ENCODE measurements at places on chromosomes 12 and 14.
A peak's percentile ranks its signal among the peaks of the same experiment; 100 is the strongest.

GRCh38 chr14:88955455-88955854, 131.0 kb downstream of the TTC8 start:
- DNase-seq = no peak

- DNase-seq = no peak
These were observed 100.9 kb upstream of the C14orf180 start for GRCh38 chr14:104478656-104479055.

- DNase-seq = peak; percentile 68
These were observed 376.0 kb downstream of the C12orf75 start for GRCh38 chr12:105706321-105706972.

DNA sequence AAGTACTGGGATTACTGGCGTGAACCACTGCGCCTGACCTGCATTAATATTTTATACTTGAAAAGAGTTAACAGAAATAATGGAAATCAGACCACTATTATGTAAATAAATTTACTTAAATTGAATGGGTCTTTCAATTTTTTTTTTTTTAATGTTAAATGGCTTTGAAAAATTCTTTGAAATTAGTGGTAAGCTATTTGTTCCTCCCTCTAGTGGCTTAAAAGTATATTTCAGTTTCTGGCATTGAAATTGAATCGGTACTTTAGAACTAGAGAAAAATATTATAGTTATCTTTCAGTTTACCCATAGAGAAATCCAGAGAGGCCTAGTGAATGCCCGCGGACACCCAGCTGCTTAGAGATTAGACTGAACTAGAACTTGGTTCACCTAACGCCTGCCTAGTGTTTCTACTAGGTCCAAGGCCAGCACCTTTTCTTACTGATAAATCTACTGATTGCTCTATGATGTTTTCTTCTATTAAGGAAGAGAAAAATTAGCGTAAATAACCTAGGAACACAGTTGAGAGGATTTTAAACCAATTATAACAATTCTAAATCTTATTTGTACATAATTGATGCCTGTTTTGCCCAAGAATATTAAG, 106.5 kb downstream of the EML1 start:
- DNase-seq = peak; percentile 57

DNA sequence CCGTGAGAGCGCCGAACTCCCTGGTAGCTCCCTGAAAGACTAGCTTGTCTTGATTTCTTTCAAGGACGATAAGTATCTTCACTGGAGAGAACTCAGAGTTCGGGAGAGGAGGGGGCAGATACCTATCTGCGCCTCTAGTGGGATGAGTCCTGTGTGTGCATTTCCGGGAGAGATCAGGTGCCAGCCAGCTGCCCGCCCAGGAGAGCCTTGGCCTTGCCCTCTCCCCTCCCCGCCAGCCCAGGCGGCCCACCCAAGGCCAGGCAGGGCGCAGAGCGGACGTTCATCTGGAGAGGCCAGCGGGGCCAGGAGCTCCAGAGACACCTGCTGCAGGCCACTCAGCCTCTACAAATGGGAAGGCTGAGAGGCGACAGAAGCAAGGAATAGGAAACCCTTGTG, 1.0 kb downstream of the CD9 start:
- no peak for DNase-seq

DNA sequence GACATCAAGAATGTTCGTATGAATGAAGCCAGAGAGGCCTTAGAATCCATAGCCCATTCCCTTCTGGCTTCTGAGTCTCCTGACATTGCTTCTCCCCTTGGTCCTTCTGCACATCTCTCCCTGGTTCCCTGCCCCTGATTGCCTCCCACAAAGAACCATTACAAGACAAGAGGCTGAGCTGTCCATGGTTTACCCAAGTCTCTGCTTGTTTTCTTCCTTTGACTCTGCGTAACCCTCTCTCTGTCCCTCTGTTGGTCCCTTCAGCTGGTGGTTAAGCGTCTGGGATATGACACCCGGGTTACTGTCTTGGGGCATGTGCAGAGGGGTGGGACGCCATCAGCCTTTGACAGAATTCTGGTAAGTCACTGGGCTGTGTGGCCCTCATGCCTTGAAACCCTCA, 15.9 kb downstream of the PFKM start:
- no peak for DNase-seq

DNA sequence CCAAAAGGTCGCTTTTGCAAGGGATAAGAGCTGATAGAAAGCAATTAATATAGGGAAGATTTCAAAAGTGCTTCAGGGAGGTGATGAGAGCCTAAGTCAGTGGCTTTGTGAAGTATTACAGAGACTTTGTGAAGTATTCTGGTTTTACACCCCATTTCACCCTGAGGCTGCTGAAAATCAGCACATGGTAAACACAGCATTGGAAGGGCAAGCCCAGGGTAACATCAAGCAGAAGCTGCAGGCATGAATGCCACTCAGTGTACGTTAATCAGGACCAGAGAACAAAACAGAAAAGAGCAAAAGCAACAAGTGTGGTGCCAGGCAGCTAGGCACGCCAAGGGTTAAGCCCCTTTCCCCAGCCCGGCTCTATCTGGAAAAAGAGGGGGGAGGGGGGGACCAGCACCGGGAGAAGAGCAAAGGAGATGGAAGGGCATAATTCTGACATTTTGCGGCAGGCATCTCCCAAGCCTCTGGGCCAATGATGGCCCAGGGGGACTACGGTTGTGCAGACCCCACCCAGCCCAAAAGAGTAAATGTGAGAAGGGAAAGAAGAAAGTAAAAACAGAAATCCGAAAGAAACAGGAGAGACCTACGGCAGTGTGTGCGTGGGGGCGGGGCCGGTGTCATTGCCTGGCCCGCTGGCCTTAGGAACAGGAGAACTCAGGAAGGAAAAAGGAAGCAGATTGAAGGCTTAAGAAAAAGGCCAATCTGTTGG, 58.9 kb downstream of the DHRS2 start:
- DNase-seq = peak; percentile 3

DNA sequence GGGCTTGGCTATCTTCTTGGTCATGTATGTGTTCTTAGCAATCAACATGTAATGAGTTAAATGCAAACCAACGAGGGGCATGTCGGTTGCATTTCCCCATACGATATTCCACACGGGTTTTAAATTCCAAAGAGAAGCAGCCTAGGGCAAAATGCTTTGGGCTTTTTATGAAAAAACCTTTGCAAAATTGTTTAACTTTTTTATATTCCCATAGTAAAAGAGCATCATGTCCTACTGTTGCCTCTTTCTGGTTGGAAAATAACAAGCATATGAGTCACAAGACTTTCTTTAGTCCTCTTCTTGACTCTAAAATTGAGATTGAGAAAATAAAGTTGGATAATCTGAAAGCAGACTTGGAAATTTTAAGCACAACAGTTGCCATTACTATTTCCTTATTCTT, 3.8 kb upstream of the DIO2 start:
- no peak for DNase-seq

GRCh38 chr12:13044906-13045299, 722 bp downstream of the FAM234B start:
- DNase-seq = peak; percentile 14

- peak; percentile 90 for DNase-seq
These were observed 4.5 kb upstream of the HECTD4 start for GRCh38 chr12:112386726-112387125.

DNA sequence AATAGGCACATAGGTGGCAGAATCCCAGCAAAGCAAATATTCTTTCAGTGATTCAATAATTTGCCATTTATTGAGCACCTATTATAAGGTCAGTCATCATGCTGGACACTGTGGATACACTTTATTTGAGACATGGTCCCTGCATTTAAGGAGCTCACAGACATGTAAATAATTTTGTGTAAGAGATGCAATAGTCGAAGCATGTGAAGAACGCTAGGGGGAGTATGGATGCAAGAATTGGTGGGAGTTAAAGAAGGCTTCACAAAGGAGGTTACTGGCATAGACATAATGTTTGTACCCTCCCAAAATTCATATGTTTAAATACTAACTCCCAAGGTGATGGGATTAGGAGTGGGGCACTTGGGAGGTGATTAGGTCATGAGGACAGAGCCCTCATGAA, 260.6 kb upstream of the GARIN6 start:
- DNase-seq = peak; percentile 28

DNA sequence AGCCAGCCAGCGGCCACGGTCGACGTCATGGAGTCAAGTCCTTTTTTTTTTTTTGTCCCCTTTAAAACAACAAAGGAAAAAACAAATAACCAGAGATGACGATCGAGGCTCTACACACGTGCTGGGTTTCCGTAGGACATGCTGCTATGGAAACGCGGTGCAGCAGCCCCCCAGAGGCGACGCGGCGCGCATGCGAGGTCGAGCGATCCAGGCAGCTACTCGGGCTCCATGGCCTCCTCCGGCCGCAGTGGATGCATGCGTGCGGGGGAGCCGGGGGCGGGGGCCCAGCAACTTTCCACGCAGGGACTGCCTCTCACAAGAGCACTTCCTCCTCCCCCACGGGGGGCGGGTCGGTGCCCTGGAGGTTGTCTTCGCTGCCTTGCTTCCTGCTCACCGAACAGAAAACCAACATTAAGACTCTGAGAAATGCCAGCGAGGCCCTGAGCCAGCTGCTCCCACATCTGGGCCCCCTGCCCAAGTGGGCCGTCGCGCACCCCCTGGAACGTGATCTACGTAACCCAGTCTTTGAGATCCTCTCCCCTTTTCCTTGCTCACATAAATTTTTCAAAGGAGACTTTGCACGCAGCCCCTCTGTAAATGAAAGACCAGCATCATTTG, 30.7 kb downstream of the P2RX4 start:
- DNase-seq = no peak

DNA sequence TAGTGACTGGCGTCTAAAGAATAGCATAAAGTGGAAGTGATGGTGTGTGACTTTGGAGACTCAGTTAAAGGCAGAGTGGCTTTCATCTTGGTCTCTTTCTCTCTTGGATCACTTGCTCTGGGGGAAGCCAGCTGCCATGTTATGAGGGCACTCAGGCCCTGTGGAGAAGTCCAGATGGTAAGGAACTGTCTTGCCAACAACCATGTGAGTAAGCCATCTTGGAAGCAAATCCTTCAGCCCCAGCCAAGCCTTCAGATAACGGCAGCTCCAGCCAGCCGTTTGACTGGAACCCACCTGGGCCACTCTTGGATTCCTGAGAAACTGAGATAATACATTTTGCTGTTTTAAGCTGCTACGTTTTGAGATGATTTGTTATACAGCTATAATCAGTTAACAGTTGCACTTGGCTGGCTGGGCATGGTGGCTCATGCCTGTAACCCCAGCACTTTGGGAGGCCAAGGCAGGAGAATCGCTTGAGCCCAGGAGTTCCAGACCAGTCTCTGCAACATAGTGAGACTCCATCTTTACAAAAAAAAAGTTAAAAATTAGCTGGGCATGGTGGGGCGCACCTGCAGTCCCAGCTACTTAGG, 7.7 kb upstream of the LRRC23 start:
- no peak for DNase-seq

- DNase-seq = peak; percentile 31
These were observed 1009.1 kb upstream of the FLRT2 start for GRCh38 chr14:84520711-84521338.

DNA sequence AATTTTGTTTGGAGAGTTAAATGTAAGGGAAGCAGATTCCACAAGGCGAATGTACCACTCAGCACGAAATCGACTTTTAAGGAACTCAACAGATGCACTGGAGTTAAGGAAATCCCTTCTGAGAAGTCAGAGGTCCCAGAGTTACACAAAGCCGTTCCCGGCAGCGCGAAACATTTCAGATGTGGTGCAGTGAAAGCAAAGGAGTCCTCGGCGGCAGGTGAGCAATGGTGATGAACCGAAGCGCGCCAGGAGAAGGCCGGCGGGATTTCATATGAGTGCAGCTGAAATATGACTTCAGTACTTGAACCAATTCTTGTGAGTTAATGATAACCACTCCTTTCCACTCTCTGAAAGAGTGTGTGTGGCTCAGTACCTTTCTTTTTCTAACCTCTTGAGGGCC, 183.2 kb downstream of the GRIP1 start:
- no peak for DNase-seq

GRCh38 chr14:35286707-35287106, 5.5 kb upstream of the PSMA6 start:
- DNase-seq = no peak

DNA sequence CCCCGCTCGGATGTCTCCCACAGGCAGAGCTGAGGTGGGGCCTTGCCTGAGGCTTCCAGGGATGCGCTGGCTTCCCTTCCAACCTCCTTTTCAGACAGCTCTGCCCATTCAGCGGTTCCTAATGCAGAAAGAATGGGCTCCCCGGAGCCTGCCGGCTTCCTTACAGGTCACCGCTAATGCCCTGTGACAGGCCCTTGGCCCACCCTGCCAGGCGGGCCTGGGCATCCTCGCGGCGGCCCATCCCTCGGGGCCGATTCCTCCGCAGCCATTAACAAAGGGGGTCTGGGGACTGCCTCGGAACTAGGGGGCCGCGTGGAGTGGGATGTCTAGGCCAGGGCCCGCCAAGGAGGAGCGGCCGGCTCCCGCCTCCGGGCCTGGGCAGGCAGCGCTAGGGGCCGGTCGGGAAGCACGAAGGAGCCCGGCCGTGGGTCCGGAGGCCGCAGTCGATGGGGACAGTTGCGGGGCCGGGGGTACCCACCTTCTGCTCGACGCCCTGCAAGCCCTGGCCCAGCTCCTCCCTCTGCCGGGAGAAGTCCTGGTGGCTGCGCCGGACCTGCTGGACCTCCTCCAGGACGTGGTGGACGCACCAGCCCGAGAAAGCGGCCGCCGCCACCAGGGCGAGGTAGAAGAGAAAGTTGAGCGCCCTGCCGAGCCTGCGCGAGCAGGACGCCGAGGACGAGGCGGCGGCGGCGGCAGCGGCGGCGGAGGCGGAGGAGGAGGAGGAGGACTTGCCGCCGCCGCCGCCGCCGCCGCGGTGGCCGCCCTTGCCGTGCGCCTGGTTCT, 738 bp downstream of the CKAP4 start:
- peak; percentile 77 for DNase-seq

GRCh38 chr14:65805113-65805473, 392.6 kb downstream of the FUT8 start:
- no peak for DNase-seq

GRCh38 chr12:113831016-113831415, 135.1 kb downstream of the RBM19 start:
- peak; percentile 29 for DNase-seq

- no peak for DNase-seq
These were observed 10.8 kb downstream of the KCNK10 start for GRCh38 chr14:88312257-88312656.

- DNase-seq = peak; percentile 74
These were observed 29.2 kb downstream of the ATF7 start for GRCh38 chr12:53596920-53597363.

GRCh38 chr12:92995258-92995903, 66.3 kb upstream of the EEA1 start:
- DNase-seq = no peak

- no peak for DNase-seq
These were observed 19.5 kb downstream of the DCN start for GRCh38 chr12:91163116-91163515.
